ENCODE measurements at places on chromosomes 3 and 15.

GRCh38 chr3:62100282-62100989 lies 272.9 kb downstream of the FEZF2 start:
- DNase-seq: no peak

DNA sequence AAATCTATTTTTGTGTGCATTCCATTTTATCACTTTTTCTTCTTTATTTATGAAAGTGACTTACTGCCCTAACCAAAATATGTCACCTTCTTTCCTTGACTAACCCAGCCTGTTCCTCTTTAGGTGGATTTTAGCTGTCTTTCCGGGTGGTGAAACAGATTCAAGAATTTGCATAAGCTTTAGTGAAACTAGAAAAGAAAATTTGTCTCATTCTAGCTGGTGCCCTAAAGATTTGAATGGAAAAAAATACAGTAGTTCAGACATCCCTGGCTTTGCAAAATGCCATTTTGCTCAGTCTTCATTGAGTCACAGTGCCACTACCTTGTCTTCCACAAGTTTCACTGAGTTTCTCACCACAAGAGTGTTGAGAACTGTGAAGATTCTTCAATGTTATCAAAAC lies 28.2 kb upstream of the CCDC50 start:
- no peak for DNase-seq

GRCh38 chr3:46708401-46709156 lies 7.4 kb downstream of the TMIE start:
- DNase-seq: no peak

GRCh38 chr15:88938802-88939485 lies 25.8 kb upstream of the MFGE8 start:
- no peak for DNase-seq

DNA sequence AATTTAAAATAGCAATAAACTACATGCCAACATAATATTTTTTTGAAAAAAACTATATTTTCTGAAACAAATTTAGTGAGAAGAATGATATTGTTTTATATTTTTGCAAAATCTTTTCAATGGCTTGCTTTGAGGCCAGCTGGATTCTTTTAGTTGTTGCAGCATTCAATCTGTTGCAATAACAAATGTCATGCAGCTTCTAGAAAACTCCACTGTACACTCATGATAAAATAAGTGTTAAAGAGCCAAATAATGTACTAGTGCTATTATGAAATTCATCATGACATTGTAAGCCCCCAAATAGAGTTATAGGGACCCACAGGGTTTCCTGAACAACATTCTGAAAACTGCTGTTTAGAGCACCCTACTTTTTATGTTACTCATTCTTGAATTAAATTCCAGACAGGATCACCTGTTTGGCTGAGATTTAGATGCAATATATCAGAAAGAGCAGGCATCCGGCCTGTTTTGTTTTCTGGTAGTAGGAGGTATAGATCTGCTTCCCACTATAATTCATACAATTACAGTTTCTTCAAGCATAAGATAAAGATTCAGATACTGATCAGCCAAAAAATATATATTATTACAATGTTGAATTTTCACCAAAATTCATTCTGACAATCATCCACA lies 703.0 kb upstream of the ZNF385D start:
- DNase-seq: no peak

Data from SK-N-DZ (cell line).